ENCODE measurements at places on chromosomes 3 and 15.

DNA sequence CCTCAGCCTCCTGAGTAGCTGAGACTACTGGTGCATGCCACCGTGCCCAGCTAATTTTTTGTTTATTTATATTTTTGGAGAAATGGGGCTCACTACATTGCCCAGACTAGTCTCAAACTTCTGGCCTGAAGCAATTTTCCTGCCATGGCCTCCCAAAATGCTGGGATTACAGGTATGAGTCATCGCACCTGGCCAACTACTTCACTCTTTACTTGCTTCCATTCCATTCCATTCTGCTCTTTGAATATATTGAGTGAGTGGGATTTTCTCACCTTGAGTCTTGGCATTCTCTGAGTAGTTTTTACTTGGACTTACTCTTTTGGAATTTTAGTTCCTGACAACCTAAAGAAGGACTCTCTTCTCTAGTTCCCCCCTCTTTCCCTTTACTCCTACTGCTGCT lies 93.8 kb upstream of the UNC13C start:
- no peak for DNase-seq

- DNase-seq = no peak
Measured at GRCh38 chr15:65057549-65057940, 10.2 kb downstream of the RASL12 start.

- DNase-seq = no peak
Measured at GRCh38 chr15:81411051-81411450, 37.0 kb upstream of the TMC3 start.

DNA sequence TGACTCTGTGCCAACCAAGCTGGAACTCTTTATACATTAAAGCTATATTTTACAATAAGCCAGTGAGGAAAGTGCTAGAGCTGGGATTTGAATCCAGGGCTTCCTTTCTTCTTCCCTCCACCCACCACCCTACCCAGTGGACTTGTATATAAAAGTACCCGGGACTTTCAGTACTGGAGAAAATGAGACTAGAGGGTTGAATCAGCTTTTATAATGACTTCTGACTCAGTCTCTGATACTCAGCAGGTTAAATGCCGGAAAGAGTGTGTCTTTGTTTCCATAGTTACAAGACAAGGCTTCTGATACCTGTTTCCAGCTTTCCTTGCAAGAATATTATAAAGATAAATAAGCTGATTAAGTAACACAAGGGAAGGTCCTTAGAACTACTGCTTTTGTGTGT lies 80.9 kb downstream of the FRMD4B start:
- DNase-seq = no peak

- DNase-seq = peak; percentile 99
Measured at GRCh38 chr3:10015461-10015904, 10.8 kb upstream of the FANCD2 start.

GRCh38 chr15:92075764-92076163 lies 222.3 kb downstream of the SLCO3A1 start:
- DNase-seq = no peak

DNA sequence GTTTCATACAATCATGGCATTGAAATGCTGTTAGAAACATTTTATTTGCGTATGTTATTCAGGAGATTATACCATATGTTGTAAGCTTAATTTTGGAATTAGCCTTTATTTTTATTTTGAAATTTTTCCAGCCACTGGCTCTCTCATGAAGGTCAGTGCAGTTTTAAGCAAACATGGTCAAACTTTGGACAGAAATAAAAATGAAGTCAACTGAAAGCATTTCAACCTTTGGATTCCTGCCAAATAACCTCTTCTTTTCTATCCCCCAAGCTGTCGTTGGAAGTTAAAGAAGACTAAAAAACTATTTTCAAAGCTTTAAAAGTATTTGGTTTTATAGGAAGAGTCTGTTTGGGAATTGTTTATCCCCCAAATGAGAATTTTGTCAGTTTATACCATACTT lies 846.6 kb downstream of the MCTP2 start:
- peak; percentile 35 for DNase-seq

Measured in choroid plexus epithelial cell (primary cell).